ENCODE measurements at places on chromosomes 1 and 21.

GRCh38 chr1:232998646-232999045 lies 48.2 kb downstream of the NTPCR start:
- DNase-seq = no peak

DNA sequence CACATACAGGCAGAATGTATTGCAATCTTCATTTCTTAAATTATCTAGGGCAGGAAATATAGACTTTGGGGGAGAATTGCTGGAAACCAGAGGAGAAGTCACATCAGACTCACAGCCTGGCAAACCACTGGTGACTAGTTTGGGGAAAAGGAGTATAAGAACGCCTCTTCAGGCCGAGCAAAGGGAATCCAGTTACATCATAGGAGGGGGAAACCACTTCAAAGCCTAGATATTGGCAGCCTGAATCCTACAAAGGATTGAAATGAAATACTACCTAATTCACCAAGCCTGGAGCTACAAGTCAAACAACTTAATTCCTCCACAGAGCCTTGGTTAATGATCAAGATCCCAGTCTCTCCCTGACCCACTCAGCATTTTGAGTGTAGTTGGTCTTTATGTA lies 121.7 kb downstream of the SLC30A10 start:
- no peak for DNase-seq

- DNase-seq = no peak
These were observed 117.6 kb downstream of the KIAA0319L start for GRCh38 chr1:35439626-35440025.

GRCh38 chr1:234841281-234841680 lies 231.3 kb upstream of the IRF2BP2 start:
- DNase-seq = no peak

- peak; percentile 92 for DNase-seq
These were observed 6.3 kb downstream of the HPCA start for GRCh38 chr1:32892368-32893197.

DNA sequence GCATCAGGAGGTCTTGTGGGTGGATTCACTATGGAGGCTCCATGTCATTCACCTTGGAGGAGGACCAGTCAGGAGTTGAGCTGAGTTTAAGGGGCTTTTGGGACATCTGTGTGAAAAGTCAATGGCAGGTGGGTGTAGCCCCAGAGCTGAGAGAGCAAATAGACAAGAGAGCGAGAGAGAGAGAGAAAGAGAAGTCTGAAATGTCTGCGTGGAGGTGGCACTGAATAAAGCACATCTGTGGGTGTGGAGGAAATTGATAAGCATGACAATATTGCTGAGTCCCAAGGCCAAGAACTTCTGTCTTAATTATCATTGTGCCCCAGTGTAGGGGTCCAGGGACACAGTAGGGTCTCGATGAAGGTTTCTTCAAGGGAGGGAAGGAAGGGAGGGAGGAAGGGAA lies 79.5 kb upstream of the VAMP3 start:
- DNase-seq = no peak

- DNase-seq = no peak
These were observed 84.8 kb upstream of the BTG3 start for GRCh38 chr21:17697473-17697872.

- no peak for DNase-seq
These were observed 100.0 kb downstream of the SLC25A24 start for GRCh38 chr1:108100148-108100547.

DNA sequence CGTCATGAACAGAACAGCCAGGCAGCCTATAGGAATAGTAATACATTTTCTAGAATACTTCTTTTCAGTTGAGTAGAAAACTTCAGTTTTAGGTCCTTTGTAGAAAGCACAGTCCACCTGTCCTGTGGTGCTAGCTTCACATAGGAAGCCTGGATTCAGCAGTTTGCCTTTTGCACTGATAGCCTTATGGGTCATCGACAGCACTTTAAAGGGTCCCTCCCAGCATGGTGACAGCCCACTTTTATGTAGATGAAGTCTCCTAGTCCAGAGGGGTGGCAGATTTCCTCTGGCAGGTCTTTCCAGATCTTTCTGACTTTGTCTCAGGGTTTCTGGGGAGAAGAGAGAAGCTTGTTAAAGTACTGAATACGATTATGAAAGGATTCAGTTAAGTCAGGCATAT lies 161.4 kb upstream of the TNR start:
- no peak for DNase-seq

DNA sequence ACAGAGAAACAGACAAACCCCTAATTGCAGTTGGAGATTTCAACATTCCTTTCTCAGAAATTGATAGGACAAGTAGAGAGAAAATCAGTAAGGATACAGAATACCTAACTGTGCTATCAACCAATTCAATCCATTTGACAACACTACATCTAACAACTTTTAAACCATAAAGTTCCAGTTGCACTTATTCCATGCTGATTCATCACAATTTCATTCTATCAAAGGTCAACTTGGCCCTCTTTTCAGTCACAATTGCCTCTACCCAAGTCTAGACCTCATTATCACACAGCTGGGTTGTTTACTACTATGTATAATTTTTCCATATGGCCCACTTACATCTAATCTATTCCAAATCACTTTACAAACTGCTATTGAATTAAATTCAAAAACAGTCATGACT lies 19.8 kb upstream of the DESI2 start:
- DNase-seq = peak; percentile 19

DNA sequence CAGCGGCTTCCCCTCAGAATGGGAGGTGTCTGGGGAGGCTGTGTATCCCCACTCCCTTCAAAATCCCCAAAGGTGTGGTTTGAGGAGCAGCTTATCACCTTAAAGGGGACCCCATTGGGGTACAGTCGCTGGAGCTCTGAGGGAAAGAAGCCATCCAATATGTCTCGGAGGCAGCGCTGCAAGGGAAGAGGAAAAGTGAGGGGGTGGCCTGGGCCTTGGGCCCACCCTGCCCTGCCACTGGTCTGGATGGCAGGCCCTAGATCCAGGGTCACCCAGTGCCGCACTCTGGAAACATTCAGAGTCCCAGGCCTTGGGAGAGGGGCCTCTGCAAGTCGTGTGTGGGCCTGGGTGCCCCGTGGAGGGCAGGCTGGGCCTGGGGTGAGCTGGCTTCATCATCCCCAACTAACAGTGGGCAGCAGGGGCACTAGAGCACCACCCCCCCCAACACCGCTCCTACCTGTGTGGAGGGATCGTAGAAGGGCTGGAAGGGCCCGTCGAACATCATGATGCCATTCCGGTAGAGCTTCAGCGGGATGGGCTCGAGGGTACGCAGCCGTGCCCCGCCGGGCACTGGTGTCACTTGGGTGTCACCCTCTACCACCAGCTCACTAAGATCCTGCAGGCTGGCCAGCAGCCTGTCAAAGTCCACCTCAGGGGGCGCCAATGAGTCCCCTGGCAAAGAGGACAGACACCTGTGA lies 5.6 kb downstream of the SH3BGRL3 start:
- DNase-seq = peak; percentile 74

GRCh38 chr1:118136187-118136941 lies 48.7 kb downstream of the SPAG17 start:
- no peak for DNase-seq

- DNase-seq = peak; percentile 78
These were observed 25.0 kb upstream of the CCDC27 start for GRCh38 chr1:3727042-3727824.

DNA sequence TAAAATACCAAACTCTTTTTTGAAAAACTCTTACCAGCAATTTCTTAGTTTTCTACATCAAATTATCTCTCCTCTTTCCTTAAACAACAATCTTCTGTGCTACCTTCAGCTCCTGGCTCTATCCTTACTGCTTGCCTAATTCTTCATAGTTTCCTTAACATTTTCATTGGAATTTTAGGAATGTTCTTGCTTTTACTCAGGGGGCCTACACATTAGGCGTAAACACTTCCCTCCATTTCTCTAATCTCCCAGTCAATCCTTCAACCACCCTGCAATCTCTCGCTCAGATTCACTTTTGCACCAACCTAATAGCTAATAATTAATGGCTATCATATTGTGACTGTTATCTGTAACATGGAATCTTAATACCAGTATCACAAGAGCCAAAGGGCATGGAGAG lies 50.1 kb downstream of the ADAMTS5 start:
- DNase-seq = no peak

DNA sequence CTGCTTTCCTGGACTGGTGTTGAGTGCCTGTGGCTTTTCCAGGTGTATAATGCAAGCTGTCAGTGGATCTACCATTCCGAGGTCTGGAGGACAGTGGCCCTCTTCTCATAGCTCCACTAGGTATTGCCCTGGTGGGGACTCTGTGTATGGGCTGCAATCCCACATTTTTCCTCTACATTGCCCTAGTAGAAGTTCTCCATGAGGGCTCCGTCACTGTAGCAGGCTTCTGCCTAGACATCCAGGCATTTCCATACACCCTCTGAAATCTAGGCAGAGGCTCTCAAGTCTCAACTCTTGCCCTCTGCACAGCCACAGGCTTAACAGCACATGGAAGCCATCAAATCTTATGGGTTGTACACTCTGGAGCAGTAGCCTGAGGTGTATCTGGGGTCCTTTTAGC lies 107.6 kb downstream of the GRIK1 start:
- no peak for DNase-seq

GRCh38 chr1:7513081-7513480 lies 258.0 kb upstream of the VAMP3 start:
- DNase-seq = no peak

DNA sequence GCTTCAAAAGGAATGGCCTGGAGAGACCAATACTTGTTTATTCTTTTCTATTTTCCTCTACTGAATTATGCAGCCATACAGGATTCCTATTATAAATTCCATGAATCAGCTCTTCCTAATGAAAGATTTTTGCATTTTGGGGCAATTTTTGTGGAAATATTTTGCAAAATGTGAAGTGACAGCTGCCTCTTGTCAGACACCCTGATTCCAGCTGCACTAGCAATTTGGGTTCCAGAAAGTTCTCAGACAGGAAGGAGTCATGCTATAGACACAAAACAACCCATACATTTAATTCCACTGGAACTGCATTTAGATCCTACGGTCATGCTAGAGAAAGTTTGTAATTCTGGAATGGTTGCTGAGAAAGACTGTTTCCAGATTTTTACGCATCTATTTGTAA lies 119.5 kb downstream of the XCL2 start:
- no peak for DNase-seq

DNA sequence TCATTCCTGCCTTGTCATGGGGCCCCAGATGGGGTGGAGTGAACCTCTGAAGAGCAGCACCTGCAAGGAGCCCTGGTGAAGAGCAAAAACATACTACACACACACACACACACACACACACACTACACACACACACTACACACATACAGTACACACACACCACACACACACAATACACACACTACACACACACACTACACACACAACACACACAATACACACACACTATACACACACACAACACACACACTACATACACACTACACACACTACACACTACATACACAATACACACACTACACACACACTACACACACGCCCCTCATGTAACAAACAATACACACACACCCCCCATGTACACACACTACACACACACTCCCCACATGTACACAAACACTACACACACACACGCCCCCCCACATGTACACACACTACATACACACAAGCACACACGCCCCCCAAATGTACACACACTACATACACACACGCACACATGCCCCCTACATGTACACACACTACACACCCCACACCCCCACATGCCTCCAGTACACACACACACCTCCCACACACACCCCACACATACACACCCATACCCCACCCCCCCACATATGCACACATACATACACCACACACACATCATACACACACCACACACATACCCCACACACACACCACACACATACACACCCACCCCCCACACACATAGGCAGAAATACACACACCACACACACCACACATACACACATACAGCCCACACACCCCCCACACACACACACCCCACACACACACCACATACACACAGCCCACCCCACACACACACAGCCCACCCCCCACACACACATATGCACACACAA lies 9.3 kb downstream of the SLC2A5 start:
- no peak for DNase-seq

DNA sequence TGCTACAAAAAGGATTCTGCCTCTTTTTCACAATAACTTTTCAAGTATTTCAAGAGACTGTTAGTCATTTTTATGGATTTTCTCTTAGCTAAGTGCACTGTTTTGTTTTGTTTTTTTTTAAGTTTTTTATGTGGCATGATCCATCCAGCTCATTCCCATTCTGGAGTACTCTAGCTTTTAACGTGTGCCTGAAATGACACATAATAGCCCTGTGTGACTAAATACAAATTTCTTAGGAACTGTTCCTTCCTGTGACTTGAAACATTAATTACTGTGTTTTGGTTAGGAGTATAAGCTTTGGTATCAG lies 143.9 kb downstream of the HS2ST1 start:
- DNase-seq = no peak

DNA sequence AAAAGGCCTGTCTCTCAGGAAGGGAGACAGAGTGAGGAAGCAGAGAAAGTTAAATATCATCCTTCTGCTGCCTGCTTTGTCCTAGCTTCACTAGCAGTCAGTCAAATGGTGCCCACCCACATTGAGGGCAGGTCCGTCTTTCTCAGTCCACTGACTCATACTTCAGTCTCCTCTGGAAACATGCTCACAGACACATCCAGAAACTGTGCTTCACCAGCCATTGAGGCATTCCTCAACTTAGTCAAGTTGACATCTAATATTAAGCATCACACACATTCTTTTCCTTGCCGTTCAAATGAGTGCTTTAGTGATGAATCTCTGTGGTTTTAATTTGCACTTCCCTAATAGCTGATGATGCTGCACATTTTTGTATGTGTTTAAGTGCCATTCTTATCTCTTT lies 777.8 kb upstream of the PRMT6 start:
- no peak for DNase-seq

- DNase-seq = peak; percentile 78
These were observed 7.0 kb upstream of the CDK11B start for GRCh38 chr1:1665815-1666251.

- DNase-seq = no peak
These were observed 2.9 kb upstream of the HTR6 start for GRCh38 chr1:19661721-19662228.

GRCh38 chr1:117372863-117373412 lies 5.7 kb downstream of the MAN1A2 start:
- DNase-seq = no peak

GRCh38 chr1:246091477-246091876 lies 415.6 kb downstream of the SMYD3 start:
- DNase-seq = no peak

GRCh38 chr1:219563568-219563967 lies 49.3 kb downstream of the ZC3H11B start:
- no peak for DNase-seq

- peak; percentile 10 for DNase-seq
These were observed 34.6 kb downstream of the NRDC start for GRCh38 chr1:51843948-51844347.

- DNase-seq = no peak
These were observed 6.7 kb upstream of the RAB3GAP2 start for GRCh38 chr1:220278991-220279390.

GRCh38 chr1:29282135-29282923 lies 46.0 kb downstream of the PTPRU start:
- no peak for DNase-seq

Data from SK-N-SH (cell line).